Chondrocyte (in vitro differentiated cells): ENCODE measurements at places on chromosomes 2 and 18. TPM values are rescaled to one million over a fixed set of nuclear protein-coding genes. Genes with fewer than 3 reads are reported as not detected.
A peak's percentile ranks its signal among the peaks of the same experiment; 100 is the strongest.

DNA sequence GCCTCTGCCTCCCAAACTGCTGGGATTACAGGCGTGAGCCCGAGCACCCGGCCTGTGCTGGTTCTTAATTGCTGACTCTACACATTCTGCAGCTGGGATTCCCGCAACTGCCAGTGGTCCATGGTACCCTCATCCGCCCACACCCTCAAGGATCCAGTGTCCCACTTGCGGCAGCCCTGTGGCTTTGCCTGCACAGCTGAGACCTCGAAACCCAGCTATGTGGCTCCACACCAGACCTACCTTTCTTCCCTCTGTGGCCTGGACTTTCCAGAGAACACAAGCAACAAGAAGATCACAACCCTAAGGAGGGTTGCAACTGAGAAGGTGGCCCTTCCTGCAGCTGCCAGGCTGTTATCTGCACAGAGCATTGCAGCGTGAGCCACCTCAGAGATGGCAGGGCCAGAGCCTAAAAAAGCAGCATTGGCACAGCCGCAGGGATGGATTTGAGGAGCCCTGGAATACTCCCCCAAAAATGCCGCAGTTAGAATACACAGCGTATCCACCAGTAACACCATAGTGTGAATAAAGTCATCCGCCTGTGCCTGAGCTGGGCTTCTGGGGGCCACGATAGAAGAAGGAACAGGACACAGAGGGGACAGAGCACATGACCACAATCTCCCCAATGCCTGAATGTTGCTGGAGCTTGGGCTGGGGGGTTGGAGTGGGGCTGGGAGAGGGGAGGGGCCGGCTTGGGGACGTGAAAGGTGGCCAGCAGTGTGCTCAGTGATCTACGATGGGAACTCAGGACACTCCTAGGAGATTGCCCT is 1.9 kb downstream of the GPR55 start:
- H3K36me3 ChIP-seq, result no peaks in the 10 kb centered on the region
- peak; percentile 48 for DNase-seq
- H3K27me3 ChIP-seq, result peaks cover 8% of the 10 kb centered on the region
- H3K4me3 ChIP-seq, result no peak overlapping the region
- H3K4me1 ChIP-seq, result no peaks in the 10 kb centered on the region

Gene GAREM2
- total RNA-seq, result 6.5 to 22.6 TPM (median 19.1 TPM) in 3 replicates

Gene SLC11A1
- 0.08 to 0.15 TPM (median 0.10 TPM) in 3 replicates for total RNA-seq

Gene STAT4
- 1.3 to 12.4 TPM (median 11.5 TPM) in 3 replicates for total RNA-seq

Gene LRPPRC
- 50.9 to 59.1 TPM (median 52.1 TPM) in 3 replicates for total RNA-seq

DNA sequence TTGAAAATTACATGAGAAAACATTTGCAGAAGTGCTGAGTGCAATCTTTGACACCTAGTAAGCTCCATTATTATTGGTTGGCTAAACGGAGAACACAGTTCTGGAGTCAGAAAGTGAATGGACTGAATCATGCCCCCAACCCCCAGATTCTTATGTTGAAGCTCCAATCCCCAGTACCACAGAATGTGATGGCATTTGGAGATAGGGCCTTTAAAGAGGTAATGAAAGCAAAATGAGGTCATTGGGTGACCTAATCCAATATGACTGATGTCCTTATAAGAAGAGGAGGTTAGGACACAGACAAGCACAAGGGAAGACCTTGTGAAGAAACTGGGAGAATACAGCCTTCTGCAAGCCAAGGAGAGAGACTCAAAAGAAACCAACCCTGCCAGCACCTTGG is 200.9 kb upstream of the EPAS1 start:
- peaks cover 21% of the 10 kb centered on the region for H3K4me1 ChIP-seq
- H3K27ac ChIP-seq, result no peak overlapping the region
- no peak overlapping the region for H3K4me3 ChIP-seq
- H3K36me3 ChIP-seq, result peaks cover 9% of the 10 kb centered on the region
- DNase-seq, result no peak

DNA sequence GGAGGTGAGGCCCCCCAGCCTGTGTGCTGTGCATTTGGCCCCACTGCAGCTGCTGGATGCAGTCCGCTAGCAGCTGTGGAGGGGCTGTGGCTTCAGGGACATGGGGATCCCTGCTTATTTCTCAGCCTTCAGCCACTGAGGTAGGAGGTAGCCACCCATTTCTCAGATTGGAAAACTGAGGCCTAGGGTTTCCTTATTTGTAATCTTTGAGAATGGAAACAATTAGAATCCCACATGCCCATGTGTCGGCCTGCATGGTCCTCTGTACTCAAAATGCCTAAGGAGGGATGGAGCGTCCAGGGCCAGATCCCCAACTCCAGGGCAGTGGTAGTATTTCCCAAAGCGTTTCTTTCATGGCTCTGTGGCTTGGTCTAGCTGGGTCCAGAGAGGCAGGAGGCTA is 42.1 kb downstream of the TOGARAM2 start:
- no peak for DNase-seq
- H3K4me1 ChIP-seq, result peaks cover 13% of the 10 kb centered on the region
- H3K27me3 ChIP-seq, result peaks cover 5% of the 10 kb centered on the region
- no peak overlapping the region for H3K4me3 ChIP-seq
- H3K27ac ChIP-seq, result no peak overlapping the region

Gene CXXC1
- total RNA-seq, result 47.6 to 60.3 TPM (median 59.2 TPM) in 3 replicates

Gene GAD1
- total RNA-seq, result not detected in 3 replicates

- H3K27me3 ChIP-seq, result no peaks in the 10 kb centered on the region
- H3K4me1 ChIP-seq, result no peaks in the 10 kb centered on the region
- no peak for DNase-seq
- H3K36me3 ChIP-seq, result no peaks in the 10 kb centered on the region
- H3K27ac ChIP-seq, result no peak overlapping the region
Measured at GRCh38 chr2:120836281-120836680, 100.6 kb downstream of the GLI2 start.

DNA sequence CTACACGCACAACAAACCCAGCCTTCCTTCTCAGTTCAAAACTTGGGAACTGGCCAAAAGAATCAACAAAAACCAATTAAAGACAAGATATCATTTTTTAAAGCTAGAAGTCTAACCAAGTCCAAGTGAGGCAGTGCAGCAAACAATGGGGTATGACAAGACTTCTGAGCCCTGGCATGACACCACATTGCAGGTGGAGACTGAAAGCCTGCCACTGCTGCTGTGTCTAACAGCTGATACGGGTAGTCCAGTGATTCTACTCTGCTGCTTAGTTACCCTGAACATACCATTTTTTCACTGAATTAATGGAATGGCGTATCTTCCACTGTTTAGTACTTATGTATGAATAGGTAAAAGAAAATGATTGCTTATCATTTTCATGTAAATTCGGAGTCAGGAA is 47.4 kb upstream of the KIDINS220 start:
- DNase-seq, result no peak
- no peaks in the 10 kb centered on the region for H3K27me3 ChIP-seq
- H3K4me3 ChIP-seq, result no peak overlapping the region
- H3K4me1 ChIP-seq, result no peaks in the 10 kb centered on the region

Gene SERPINB12
- total RNA-seq, result not detected in 3 replicates

GRCh38 chr18:73790587-73790986 is 357.0 kb downstream of the FBXO15 start:
- H3K4me1 ChIP-seq, result peaks cover 5% of the 10 kb centered on the region
- H3K27me3 ChIP-seq, result no peaks in the 10 kb centered on the region
- H3K27ac ChIP-seq, result no peak overlapping the region
- no peak overlapping the region for H3K4me3 ChIP-seq
- no peak for DNase-seq

DNA sequence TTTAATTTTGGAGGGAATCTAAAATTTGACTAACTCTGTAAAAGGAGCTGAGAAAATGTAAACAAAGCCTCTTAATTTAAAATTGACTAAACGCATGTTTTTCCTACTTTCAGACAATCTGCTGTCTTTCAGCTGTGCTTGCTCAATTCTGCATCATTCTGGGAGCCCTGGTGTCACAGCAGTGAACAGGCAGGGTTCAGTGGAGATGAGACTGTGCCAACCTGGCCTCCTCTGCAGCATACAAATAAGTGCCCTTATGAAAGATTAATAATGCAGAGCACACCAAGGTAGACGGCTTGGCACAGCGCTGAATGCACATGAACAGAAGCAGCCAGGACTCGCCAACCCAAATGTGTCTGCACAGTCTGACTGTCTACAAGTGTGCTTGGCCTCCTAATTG is 222.0 kb upstream of the CHAC2 start:
- no peak for DNase-seq
- H3K4me3 ChIP-seq, result no peak overlapping the region
- peaks cover 7% of the 10 kb centered on the region for H3K36me3 ChIP-seq
- peaks cover 28% of the 10 kb centered on the region for H3K27me3 ChIP-seq
- peaks cover 9% of the 10 kb centered on the region for H3K4me1 ChIP-seq
- no peak overlapping the region for H3K27ac ChIP-seq

GRCh38 chr2:144694456-144694855 is 174.5 kb upstream of the ZEB2 start:
- H3K4me3 ChIP-seq, result no peak overlapping the region
- no peak for DNase-seq
- H3K27ac ChIP-seq, result no peak overlapping the region
- no peaks in the 10 kb centered on the region for H3K27me3 ChIP-seq

Gene ATG9A
- total RNA-seq, result 75.2 to 82.8 TPM (median 75.5 TPM) in 3 replicates

Gene SYT4
- not detected in 3 replicates for total RNA-seq

Gene TTC27
- 13.5 to 17.8 TPM (median 13.5 TPM) in 3 replicates for total RNA-seq

Gene ADCYAP1
- not detected in 3 replicates for total RNA-seq

- H3K36me3 ChIP-seq, result no peaks in the 10 kb centered on the region
- H3K4me1 ChIP-seq, result no peaks in the 10 kb centered on the region
- no peak overlapping the region for H3K27ac ChIP-seq
- H3K4me3 ChIP-seq, result no peak overlapping the region
- no peak for DNase-seq
Measured at GRCh38 chr2:95531254-95531771, 46.8 kb upstream of the TRIM43B start.
